RPMI7951 (cell line): ENCODE measurements at places on chromosomes 4 and X. TPM values are rescaled to one million over a fixed set of nuclear protein-coding genes. Genes with fewer than 3 reads are reported as not detected.

DNA sequence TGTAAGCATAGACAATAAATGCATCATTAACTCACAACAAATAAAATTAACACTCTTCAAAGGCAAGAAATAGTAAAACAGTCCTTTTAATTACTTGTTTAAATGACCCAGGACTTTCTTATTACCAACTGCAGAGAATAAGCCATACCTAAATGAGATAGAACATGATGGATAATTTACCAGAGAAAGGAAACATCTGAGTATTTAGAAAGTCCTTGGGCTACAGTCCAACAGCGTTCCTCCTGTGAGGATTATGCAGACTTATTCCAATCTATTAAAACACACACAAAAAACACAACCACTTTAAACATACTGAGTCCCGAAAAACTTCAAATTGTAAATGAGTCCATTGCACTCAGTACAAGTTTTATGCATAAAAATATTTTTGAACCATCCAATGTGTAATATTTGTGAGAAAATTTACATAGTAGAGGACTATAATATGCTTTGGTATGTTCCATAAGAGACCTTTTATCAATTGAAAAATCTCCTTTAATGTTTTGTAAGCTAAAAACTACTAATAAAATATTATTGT, 129.2 kb downstream of the NR3C2 start:
- DNase-seq = no peak

DNA sequence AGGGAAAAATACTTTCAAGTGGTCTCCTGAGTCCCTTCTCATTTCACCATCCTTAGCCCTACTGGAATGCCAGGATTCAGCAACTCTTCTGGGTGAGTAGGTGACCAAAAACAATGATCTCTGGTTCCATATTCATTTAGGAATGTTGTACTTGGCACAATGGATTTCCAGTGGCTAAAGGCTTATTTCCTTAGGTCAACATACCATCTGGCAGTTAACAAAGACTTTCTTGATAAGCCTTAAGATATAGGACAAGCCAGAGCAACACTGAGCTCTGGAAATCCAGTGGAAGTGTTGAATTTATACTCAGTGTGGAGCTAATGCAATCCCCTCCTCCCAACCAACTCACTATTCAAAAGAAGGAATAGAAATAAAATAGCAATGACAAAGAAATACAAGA, 139.4 kb upstream of the EMCN start:
- no peak for DNase-seq

DNA sequence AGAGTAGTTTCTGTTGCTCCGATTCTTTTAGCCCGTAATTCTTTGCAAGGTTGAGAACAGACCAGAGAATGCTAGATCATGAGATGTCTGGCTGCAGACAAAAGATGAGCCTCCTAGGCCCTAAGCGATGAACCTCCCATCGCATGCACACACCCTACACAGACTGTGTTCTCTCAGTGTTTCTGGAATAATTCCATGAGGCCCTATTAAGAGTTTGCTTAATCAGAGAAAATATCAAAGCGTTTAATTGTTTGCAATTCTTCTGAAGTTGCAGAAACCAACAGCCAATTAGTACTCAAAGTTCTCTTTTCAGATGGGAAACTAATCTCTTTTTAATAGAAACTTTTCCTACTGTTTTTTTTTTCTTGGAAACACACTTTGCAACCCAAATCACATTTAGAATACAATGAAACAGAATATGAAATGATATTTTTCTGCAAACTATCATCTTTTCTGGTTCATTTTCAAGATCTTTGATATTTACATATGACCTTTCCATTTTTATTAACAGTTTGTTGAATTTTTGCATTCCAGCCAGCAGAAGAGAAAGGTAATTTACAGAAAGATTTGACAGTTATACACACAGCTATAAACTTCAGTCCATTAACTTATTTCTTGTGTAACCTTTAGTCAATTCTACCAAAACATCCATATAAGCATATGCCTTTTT, 1525.6 kb downstream of the ARAP2 start:
- DNase-seq = no peak

GRCh38 chr4:37644962-37645361, 41.2 kb downstream of the RELL1 start:
- DNase-seq = no peak

GRCh38 chrX:153549807-153550206, 32.4 kb downstream of the ATP2B3 start:
- no peak for DNase-seq

- DNase-seq = peak; percentile 94
Observed at GRCh38 chr4:14111730-14112181, 484.2 kb upstream of the BOD1L1 start.

DNA sequence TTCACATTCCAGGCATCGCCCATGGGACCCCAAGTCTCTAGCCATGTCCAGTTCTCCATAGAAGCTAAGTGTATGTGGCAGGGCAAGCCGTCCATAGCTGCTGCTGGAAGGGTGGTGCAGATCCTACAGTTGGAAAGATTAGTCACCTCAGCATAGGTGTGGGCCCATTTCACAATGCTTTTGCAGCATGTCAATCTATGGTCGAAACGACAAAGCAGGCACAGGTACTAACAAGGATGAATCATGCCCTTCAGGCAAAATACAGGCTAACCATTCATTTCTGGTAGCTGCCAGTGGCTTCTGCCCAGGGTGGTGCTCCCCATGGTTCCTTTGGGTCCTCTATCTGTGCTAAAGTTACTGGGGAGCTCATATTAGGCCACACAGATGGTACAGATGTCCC, 225.2 kb downstream of the ADGRL3 start:
- DNase-seq = no peak

GRCh38 chrX:40644821-40645358, 2.5 kb downstream of the CXorf38 start:
- DNase-seq = peak; percentile 86

DNA sequence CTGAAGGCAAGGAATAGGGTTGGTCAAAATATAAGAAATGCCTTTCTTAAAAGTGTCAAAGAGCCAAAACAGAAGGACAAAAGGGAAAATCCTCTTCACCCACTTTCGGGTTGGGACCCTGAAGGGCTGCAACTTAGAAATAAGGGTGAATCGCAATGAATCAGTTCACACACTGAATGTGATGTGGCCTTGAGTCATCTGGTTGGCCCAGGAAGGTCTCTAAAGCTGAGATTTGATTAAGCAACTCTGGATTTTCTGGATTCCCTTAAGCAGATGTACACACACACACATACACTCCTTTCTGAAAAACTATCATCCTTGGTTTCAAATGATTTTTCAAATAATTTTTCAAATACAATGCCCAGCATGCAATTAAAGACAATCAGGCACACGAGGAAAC, 13.1 kb downstream of the TAB3 start:
- DNase-seq = peak; percentile 65

DNA sequence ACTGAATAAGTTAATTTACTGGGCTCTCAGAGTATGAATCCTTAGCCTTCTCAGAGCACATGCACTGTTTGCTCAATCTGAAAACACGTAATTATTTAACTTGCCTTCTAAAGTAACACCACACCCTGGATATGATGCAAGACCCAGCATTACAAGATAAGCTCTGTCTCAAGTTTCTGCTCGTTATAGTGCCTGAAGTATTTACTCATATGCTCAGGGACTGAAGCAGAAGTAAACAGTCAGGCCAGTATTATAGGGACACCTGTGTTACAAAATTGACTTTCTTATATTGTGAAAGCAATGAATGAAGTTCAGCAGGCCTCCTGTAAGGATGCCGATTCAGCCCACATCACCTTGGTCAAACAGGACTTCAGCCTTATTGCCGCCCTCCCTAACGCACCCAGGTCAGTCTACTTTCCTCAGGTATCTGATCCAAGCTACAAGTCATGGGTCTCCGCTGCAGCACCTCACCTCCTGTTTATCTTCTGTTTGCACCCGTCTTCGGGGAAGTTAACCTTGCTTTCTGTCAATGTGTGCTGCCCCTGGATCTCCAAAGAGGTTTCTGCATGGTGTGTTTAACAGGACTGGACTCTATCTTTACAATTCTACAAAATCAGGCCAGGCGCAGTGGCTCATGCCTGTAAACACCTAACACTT, 42.8 kb upstream of the KLF3 start:
- DNase-seq = peak; percentile 37

GRCh38 chr4:91990726-91991125, 313.0 kb upstream of the GRID2 start:
- DNase-seq = no peak

GRCh38 chr4:17647927-17648326, 33.5 kb downstream of the MED28 start:
- no peak for DNase-seq

GRCh38 chrX:23952391-23952790, 44.6 kb downstream of the CXorf58 start:
- DNase-seq = no peak

GRCh38 chr4:67922697-67923096, 38.9 kb upstream of the TMPRSS11D start:
- peak; percentile 52 for DNase-seq

DNA sequence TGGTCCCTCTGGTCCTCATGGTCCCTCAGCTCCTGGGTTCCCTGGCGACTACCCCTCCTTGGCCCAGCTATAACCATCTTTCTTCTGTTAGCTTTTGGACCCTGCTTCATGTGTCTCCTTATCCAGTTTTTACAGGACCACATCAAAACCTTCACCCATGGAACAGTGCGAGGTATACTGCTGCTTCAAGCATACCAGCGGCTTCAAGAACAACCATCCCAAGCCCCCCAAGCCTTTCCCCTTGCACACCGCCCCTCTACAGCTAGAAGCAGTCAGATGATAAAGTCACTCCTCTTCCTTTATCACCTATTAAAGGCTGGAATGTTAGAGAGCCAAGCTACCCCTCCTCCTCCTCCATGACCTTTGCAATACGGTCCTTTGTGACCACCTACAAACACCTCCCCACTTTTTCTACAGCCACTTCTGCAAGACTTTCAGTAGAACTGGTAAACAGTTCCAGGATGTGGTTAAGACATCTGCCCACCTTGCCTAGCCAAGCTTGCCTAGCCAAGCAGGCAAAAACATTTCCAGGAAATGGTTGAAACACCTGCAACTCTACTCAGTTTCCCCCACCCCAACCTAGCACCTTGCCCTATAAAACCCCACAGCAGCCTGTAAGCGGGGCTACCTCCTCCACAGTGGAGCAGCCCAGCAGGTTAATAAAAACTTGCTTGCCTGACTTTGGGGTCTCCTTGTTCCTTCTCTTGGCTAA, 125.7 kb downstream of the ZC4H2 start:
- no peak for DNase-seq

- peak; percentile 35 for DNase-seq
Observed at GRCh38 chr4:101345271-101345595, 2.1 kb downstream of the PPP3CA start.

GRCh38 chrX:39734174-39734776, 363.5 kb downstream of the BCOR start:
- DNase-seq = no peak

GRCh38 chrX:21972046-21972445, 31.5 kb downstream of the SMS start:
- no peak for DNase-seq

GRCh38 chr4:167232805-167233684, 1.2 kb downstream of the SPOCK3 start:
- no peak for DNase-seq

- peak; percentile 57 for DNase-seq
Observed at GRCh38 chr4:128371001-128371777, 83.6 kb upstream of the PGRMC2 start.

- DNase-seq = peak; percentile 84
Observed at GRCh38 chrX:39513836-39514235, 583.9 kb downstream of the BCOR start.

DNA sequence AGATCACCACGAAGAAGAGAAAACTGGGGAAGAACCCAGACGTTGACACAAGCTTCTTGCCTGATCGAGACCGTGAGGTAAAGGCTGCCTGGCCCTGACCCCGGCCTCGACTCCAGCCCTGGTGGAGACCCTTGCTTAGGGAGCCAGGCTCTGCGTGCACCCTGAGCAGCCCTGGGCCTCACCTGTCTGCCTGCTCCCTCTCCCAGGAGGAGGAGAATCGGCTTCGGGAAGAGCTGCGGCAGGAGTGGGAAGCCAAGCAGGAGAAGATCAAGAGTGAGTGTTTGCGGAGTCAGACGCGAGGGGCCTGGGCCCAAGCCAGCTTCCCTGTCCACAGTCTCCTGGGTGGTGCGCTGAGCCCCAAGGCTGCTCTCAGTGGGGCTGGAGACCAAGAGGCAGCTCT, 4.5 kb downstream of the FAM50A start:
- no peak for DNase-seq

- peak; percentile 39 for DNase-seq
Observed at GRCh38 chr4:4800646-4801408, 58.6 kb upstream of the MSX1 start.

DNA sequence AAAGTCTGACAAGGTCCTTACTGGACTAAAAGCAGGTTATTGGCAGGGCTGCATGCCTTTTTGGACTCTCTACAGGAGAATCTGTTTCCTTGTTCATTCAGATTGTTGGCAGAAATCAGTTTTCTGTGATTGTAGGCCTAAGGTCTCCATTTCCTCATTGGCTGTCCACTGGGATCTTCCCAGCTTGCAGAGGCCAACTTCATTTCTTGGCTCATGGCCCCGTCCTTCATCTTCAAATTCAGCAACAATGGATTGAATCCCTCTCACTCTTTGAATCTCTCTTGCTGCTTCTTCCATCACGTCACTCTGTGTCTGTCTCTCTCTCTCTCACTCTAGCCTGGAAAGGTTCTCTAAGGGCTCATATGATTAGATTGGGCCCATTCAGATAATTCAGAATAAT, 14.9 kb upstream of the GLUD2 start:
- DNase-seq = no peak

GRCh38 chrX:119402588-119402987, 3.5 kb downstream of the SLC25A43 start:
- DNase-seq = no peak

DNA sequence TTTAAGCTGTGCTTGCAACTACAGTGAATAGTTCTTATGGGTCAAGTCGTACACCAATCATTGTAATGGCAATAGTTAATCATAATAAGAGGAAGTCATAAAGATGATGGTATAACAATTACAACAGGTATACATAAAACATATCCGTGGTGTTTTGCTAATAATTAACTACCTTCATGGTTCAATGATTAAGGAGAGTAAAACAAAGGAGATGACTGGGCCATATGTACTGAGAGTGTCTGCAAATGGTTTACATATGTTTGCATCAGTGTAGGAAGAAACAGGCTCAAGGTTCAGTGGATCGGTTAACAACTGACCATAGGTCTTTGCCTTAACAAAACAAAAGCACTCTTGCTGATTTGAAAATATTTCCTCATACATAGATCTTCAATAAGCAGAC, 253.0 kb downstream of the COX7B2 start:
- no peak for DNase-seq

- no peak for DNase-seq
Observed at GRCh38 chr4:103050736-103051436, 25.7 kb downstream of the SLC9B2 start.

The NEUROG2 gene
- total RNA-seq = 0.12 TPM in 1 of 2 replicates, not detected in the other

The RIPPLY1 gene
- total RNA-seq = not detected in 2 replicates

The UGT2B15 gene
- total RNA-seq = not detected in 2 replicates

The PASD1 gene
- total RNA-seq = not detected in 2 replicates

The GPM6B gene
- 1.8 and 2.4 TPM in 2 replicates for total RNA-seq

The FAM9B gene
- 0.10 and 0.36 TPM in 2 replicates for total RNA-seq

The GPR34 gene
- total RNA-seq = not detected in 2 replicates

The CFP gene
- total RNA-seq = 0.10 and 0.12 TPM in 2 replicates

The FAM120C gene
- 5.9 and 7.7 TPM in 2 replicates for total RNA-seq

The PTCHD1 gene
- total RNA-seq = under 0.01 TPM in 1 of 2 replicates, not detected in the other

The CENPVL1 gene
- not detected in 2 replicates for total RNA-seq

The IGBP1 gene
- total RNA-seq = 84.3 and 88.8 TPM in 2 replicates

The PF4V1 gene
- 0.72 TPM in 1 of 2 replicates, not detected in the other for total RNA-seq

The SYTL5 gene
- 4.2 and 4.3 TPM in 2 replicates for total RNA-seq

The CENPVL2 gene
- total RNA-seq = not detected in 2 replicates

The SPIN4 gene
- 18.5 and 23.6 TPM in 2 replicates for total RNA-seq

The BEND2 gene
- not detected in 2 replicates for total RNA-seq

The SOD3 gene
- total RNA-seq = 1.2 and 1.9 TPM in 2 replicates

The BTC gene
- 0.12 and 0.20 TPM in 2 replicates for total RNA-seq

The TRMT2B gene
- total RNA-seq = 9.5 and 12.7 TPM in 2 replicates

The ADGRA3 gene
- 12.4 and 12.9 TPM in 2 replicates for total RNA-seq
